CD4-positive, alpha-beta T cell treated with Interleukin-6 at 100 ng/mL for 8 hours (primary cell): ENCODE measurements at places on chromosomes 1 and 21.

GRCh38 chr1:61743716-61744580, 1.7 kb downstream of the PATJ start:
- no peak for DNase-seq

GRCh38 chr1:197481101-197481500, 213.0 kb downstream of the CRB1 start:
- DNase-seq: peak; percentile 7

DNA sequence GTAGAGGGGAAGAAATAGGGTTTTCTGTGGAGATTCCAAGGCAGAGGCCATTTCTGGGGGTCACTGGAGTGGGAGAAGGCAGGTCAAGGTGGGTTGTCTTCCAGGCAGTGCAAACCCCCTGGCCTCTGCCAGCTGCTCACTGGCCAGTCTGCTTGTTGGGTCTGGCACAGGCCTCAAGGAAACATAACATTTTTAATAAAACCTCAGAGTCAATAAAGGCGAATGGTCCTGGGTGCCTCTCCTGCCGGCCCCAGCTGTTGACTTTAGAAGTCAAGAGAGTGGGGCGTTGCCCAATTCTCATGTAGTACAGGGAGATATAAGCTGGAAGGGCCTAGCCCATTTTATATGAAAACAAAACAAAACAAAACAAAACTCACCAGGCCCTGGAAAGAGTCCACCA, 36.6 kb downstream of the RUNX3 start:
- DNase-seq: no peak

GRCh38 chr1:912740-913301, 10.9 kb upstream of the SAMD11 start:
- no peak for DNase-seq

GRCh38 chr1:12434174-12434573, 183.8 kb downstream of the DHRS3 start:
- peak; percentile 62 for DNase-seq

DNA sequence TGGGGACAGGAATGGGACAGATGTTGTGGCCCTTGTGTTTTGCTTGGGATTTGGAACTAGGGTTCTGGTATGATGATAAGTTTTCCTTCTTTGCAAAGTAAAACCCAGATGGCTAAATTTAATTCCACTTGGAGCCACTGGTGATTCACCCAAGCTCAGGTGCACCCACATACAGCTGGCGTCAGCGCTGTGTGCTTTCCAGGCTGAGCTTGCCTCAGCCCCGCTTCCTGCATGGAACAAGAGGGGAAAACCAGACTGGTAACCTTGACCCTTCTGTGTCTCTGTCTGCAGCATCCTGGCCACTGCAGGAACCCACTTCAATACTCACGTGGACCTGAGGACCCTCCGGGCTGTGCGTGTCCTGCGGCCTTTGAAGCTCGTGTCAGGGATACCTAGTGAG, 94.2 kb downstream of the CACNA1E start:
- no peak for DNase-seq

- no peak for DNase-seq
Measured at GRCh38 chr1:47059376-47059775, 7.7 kb upstream of the CYP4Z1 start.

GRCh38 chr1:221035662-221036153, 156.5 kb downstream of the HLX start:
- DNase-seq: no peak

DNA sequence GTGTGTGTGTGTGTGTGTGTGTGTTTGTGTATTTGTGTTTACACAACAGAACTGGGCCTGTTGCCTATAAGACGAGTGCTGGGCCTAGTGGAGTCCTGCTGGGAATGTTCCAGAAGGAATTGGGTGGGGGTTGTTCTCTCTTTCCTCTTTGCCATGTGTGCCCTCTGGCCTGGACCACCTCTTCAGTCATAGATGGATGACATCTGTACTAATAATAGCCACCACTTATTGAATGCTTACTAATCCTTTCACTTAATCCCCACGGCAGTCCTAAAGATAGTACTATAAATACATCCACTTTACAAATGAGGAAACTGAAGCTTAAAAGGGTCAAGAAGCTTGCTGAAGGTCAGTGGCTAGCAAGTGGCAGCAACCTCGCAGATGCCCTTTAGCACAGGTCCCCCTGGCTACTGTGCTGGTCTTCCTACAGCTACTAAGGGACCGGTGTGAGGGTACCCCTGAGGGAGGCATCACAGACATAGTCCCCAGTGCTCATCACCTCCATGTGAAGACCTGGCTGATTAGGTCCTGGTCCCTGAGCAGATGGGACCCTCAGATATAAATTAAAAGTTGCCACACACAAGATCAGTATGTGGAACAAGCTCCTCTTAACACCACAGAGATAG, 55.2 kb upstream of the KIF1B start:
- no peak for DNase-seq

GRCh38 chr1:90027281-90027680, 32.4 kb downstream of the ZNF326 start:
- no peak for DNase-seq

DNA sequence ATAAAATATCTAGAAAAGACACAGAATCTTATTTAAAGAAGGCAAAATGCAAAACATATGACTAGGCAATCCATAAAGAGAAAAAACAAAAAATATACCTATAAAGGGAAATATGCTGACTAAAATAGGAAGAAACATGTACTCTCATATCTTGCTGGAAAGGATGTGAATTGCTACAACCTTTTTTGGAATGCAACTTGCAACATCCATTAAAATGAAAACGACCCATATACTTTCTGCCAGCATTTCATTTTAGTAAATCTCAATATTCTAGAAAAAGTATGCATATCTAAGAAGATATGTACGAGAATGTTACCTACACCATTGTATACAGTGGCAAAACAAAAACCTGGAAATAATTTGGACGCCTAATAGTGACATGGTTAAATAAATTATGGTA, 56.6 kb downstream of the EDEM3 start:
- DNase-seq: no peak

- DNase-seq: no peak
Measured at GRCh38 chr1:47575855-47576757, 138.3 kb downstream of the FOXD2 start.

- DNase-seq: no peak
Measured at GRCh38 chr1:7249516-7249915, 464.3 kb downstream of the CAMTA1 start.

GRCh38 chr1:89047734-89048133, 17.3 kb downstream of the GBP1 start:
- DNase-seq: no peak

- DNase-seq: no peak
Measured at GRCh38 chr1:74531796-74532195, 19.4 kb upstream of the LRRC53 start.

- no peak for DNase-seq
Measured at GRCh38 chr1:94332516-94332915, 85.7 kb upstream of the ABCD3 start.

DNA sequence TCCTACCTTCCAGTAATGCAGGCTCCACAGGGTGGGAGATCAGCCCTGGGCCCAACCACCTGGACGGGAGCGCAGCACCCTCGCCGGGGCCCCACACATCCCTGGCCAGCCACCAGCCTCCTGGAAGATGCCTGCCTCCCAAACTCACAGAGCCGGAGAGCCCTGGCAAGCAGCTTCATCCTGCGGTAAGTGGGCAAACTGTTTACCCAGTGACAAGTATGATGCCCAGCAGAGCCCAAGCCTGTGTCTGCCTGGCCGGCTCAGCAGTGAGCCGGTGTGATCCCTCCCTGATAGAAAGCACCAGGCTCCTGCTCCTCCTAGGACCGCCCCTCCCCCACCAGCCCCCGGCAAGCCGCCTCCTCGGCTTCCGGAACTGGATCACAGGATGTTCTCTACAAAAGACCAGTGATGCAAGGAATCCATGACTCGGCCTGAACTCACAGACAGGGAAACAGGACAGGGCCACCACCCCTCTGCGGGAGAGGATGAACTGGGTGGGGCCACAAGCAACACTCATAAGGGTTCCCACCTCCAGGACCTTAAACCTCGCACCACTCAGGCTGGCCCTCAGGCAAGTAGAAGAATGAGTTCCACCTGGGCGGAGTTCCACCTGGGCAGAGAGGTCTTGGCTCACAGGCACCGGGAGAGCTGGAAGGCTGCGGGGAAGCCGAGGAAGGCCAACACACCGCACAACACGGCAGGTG, 7.9 kb downstream of the ACOT7 start:
- no peak for DNase-seq

GRCh38 chr1:40651138-40651857, 14.2 kb downstream of the RIMS3 start:
- no peak for DNase-seq
